ENCODE measurements at places on chromosomes 3 and 15.

DNA sequence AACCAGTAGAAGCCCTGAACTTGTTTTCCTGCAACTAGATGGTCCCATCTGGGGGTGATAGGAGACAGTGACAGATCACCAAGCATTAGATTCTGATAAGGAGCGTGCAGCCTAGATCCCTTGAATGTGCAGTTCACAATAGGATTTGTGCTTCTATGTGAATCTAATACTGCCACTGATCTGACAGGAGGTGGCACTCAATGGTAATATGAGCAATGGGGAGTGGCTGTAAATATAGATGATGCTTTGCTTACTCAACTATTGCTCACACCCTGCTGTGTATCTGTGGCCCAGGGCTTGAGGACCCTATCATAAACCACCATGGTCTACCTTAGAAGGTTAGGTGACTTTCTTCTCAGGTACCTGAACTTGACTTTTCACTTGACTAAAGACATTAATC lies 417.1 kb upstream of the ARHGEF26 start:
- no peak for DNase-seq

- no peak for DNase-seq
Measured at GRCh38 chr15:52745326-52746161, 44.6 kb downstream of the ONECUT1 start.

DNA sequence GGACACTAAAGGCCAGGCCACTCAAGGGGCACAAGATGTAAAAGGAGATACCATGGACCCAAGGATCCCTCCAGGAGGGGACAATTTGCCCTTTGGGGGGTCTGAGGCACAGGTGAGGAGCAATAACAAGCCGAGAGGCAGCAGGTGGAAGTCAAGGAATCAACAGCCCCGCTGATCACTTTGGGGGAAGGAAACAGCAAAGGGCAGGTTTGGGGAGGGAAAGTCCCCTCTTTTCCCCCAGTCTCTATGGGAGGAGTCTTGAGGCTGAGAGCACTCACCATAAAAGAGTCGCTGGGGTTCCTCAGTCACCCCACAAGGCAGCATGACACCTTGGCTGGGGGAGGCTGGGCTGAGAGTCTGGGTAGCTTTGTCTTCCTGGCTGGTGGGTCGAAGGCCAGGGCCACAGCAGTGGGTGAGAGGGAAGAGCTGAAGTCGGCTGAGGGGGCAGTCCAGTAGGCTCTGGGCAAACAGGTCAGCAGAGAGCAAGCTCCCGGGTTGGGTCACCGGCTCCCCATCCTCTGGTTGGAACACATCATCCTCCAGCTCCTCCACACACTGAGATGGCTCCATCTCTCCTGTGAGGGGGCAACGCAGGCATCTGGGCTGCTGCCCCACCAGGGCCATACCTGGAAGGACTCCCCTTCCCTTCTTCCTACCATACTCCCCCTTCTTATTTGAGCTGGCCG lies 3.0 kb downstream of the BMF start:
- DNase-seq, result no peak

DNA sequence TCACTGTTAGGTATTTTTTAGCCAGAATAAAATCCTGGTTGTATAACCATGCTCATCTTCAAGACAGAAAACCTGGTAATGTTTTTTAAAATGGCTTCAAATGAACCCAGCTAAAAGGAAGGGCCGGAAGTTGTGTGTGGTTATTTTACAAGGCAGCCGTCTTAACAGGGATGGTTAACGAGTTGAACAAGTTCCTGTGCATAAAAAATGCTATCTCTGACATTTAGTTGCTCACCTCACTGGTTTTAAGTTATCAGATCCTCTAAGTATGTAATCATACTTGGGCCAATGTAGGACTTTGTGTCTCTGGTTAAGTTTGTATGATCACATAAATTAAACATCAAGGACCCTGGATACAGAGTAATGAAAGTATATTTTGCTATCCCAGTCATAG lies 2.1 kb downstream of the ATP11B start:
- no peak for DNase-seq

GRCh38 chr3:80701349-80701748 lies 933.6 kb upstream of the ROBO1 start:
- no peak for DNase-seq

DNA sequence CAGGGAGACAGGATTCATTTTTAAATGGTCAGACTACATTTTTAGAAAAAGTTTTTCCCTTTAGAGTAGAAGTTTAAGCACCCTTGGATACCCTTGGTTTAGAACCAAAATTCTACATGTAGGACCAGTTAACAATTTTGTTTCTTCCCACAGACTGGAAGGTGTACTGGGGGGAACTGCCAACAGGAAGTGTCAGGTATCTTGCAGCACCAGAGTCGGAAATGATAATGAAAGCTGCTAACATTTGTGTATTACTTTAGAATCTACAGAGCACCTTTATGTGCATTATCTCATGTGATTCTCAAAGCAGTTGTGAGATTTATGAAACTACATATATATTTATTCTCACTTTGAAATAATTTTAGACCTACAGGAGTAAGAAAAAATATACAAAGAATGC lies 21.5 kb downstream of the SPRED1 start:
- no peak for DNase-seq

DNA sequence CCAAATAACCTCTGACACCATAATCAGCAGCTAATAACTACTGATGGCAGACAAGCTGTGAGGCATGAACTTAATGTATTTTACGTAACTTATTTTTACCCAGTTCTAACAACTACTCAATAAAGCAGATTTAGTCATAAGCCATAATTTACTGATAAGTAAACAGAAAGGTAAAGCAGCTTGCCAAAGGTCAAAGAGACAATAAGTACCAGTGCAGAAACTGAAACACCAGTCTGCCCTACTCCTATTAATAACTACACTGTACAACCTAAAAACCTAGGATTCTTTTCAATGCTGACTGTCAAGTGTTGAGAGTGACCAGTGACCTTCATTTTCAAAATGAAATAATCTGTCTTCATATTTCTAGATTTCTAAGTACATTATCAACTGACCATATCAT lies 152.2 kb downstream of the NR2E3 start:
- no peak for DNase-seq

DNA sequence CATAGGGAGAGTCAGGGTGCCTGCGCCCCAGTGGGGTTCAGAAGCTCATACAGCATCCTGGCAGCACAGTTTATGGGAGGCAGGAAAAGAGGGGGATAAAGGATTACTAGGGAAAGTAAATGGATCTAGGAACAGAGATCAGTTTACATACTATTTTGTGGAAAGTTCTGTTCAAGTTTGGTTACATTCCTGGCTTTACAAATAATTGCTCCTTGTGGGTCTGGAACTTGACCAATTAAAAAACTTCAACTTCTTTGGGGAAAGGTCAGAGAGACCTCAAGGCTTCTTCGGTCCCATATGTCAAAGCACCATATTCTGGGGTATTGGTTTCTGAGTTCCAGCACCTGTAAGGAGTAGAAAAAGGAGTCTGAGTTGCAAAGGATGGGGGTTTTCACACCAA lies 64.1 kb downstream of the ZDHHC19 start:
- DNase-seq, result no peak

GRCh38 chr15:42858999-42859789 lies 61.4 kb downstream of the TTBK2 start:
- no peak for DNase-seq

DNA sequence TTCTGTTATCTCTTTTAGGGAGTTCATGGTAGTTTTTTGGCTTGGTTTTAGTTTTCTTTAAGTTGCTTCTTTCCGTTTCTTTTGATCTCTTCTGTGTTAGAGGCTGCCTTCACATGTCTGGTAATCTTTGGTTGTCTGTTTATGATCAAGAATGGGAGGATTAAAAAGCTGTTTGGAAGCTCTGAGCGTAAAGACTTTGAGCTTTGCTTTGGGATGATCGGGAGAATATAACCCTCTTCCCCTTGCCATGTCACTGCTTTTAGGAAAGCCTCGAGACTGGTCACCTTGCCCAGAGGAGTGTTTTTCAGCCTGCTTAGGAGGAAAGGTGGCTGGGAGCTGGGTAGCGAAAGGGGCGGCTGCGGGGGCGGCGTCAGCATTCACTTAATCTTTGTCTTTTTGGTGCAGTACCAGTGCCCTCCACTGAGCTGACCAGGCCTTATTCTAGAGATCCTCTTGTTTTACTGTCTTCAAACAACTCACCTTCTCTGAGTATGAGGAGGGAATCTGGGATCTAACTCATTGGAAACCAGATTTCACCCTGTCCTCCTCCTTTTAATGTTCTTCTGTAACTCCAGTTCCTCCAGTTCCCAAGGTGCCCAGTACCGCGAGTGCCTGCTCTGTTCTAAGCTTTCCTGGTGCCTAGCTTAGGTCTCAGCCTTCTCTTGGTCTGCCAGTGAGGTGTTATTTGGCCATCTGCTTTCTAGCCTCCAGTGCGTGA lies 15.5 kb downstream of the TATDN2 start:
- peak; percentile 45 for DNase-seq

GRCh38 chr3:10883478-10884234 lies 67.6 kb downstream of the SLC6A11 start:
- DNase-seq, result no peak

DNA sequence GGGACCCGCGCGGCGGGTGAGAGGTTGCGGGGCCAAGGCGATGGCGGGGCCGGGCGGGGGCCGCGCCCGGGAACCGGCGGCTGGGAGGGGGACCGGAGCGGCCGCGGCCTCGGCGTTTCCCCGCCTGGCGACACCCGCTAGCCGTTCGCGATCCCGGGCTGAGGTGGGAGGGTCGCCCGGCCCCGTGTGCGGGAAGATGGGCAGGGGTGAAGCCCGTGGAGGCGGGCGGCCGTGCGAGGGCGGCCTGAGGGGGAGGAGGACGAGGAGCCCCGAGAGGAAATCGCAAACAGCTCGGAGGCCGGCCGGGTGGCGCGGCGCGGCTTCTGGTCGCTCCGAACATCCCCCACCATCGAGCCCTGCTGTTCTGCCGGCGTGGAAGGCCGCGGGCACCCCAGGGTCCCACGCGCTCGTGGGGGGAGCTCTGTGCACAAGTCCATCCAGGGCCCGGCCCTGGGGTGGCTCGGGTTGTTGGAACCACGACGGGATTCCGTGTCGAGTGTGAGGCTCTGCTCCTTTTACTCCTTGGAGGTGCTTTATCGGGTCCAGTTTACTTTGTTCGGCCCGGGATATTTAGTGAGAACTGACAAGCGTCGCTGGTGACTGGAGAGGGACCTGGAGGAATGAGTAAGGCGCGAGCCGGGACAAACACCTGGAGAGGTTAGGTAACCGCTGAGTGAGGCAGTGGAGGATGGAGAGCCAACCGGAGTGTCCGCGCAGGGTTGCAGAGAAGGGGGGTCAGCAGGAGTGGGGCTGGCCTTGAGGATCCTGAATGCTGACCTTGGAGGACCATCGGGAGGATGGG lies 728 bp downstream of the CRTC3 start:
- peak; percentile 18 for DNase-seq

DNA sequence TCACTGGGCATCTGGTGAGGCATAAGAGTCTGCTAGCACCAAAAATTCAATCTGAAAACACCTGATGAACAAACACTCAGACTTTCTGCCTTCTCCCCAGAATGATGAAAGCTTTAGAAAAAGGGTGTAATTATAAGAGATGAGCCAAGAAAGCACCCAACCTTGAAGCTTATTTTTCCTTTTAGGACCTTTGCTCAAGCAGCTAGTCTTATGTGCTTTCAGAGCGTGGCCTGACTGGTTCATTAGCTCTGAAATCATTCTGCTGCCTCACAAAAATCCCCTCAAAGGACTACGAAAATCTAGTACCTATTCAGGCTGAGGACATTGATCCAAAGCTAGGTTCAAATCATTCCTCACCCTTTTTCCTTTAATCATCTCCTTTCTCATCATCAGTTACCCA lies 662.3 kb downstream of the MAGI1 start:
- no peak for DNase-seq

GRCh38 chr15:74336061-74337005 lies 31.1 kb downstream of the CYP11A1 start:
- no peak for DNase-seq

Measured in stimulated activated CD8-positive, alpha-beta memory T cell treated with anti-CD3 and anti-CD28 coated beads, Interleukin-7, amount 100 ng/mL, for 24 hours (primary cell).